EL (cell line): ENCODE measurements at places on chromosomes 1 and 21.

DNA sequence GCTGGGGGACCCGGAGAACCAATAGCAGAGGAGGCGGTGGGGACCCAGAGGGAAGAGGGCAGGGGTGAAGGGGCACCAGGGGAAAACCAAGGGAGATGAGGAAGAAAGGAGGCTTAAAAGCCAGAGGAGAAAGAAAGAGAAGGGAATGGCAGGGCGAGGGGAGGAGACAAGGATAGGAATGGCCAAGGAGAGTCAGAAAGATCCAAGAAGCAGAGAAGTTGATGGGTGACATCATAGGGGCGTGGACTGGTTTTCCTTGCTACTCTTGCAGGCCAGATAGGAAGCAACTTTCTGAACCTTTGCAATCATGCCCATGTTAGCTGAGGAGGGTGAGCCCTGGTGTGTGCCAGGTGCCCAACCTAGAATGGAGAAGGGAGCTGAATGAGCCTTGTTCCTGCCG is 5.4 kb downstream of the NPR1 start:
- peak; percentile 43 for DNase-seq

- peak; percentile 18 for DNase-seq
Observed at GRCh38 chr1:185917646-185918045, 183.5 kb downstream of the HMCN1 start.

DNA sequence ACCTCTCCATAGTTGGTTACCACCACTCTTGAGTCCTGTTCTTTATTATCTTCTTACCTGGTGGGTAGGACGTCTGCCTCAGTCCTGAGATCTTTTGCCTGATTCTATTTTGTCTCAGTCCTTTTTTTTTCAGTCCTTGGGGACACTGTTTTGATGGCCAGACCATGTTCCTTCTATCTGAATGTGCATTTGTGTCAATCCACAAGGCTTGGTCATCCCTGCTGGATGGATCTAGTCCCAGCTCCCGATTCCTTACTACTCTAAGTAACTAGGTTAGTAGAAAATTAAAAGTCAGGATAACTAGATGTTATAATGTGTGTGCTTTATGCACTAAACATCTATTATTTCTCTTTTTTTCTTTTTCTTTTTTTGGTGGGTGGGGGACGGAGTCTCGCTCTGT is 28.1 kb upstream of the AK4 start:
- peak; percentile 70 for DNase-seq

DNA sequence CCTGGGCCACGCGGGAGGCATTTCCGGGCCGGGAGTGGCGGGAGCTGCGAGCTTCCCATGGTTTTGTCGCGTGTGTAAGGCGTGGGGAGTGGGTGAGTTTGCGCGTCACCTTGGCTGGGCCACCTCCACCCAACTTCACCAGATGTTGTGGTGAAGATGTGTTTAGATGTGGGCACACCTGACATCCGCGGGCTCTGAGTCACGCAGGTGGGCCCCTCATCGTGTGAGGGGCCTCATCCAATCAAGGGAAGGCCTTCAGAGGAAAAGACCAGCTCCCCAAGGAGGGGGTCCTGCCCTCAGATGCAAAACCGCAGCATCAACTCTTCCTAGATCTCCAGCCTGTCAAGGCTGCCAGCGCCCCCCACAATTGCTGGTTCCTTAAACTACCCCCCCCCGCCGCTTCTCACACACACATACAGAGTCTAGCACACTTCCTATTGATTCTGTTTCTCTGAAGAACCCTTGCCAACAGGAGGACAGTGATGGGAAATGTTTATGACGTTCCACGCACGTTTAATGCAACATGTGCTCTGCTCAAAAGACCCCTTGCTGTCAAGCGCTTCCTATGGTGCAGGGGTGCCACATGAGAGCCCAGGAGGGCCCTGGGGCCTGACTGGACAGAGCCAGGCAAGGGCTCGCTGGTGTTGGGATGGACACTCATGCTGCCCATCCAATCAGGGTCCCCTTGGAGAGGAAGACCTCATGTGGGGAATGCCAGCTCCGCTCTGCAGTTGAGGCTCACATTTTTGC is 11.9 kb downstream of the ACTRT2 start:
- no peak for DNase-seq

DNA sequence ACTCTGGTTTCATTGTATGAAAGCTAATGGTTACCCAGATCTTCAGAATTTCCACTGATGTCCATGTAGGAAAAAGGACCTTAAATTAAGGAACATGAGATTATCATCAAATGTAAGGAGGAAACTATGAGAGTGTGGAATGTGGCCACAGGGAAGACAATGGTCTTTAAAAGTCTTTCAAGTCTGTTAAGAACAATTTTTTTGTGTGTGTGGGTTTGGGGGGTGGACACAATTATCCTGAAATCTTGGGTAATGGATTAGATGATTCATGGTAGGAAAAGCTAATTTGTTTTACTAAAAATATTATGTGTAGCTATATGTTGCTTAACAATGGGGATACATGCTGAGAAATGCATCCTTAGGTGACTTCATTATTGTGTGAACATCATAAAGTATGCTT is 72.9 kb downstream of the PLA2G4A start:
- no peak for DNase-seq
